Activated B cell treated with CpG ODN at 0.5 μM for 24 hours (primary cell): ENCODE measurements at places on chromosomes 1 and 21.

GRCh38 chr1:1610796-1611195 is 4.5 kb upstream of the MIB2 start:
- DNase-seq = no peak

GRCh38 chr1:84272401-84272800 is 29.1 kb upstream of the SAMD13 start:
- DNase-seq = no peak

- DNase-seq = no peak
Measured at GRCh38 chr1:220448217-220448616, 79.7 kb upstream of the MARK1 start.

DNA sequence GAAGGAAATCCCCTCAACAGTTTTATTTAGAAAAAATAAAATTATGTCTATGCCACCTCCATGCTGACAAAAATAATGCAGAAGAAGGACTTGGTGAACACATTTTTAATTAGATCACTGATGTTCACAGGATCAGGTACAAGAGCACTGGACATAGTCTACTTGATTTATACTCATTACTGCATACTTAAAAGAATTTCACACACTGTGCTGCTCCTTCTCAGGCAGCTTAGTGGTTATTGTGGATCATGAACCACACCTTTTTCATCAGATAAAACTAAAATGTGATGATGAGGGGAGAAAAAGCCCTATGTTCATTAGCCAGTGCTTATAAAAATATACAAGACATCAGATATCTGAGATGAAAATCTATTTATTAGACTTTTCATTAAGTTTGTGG is 103.3 kb upstream of the DPH5 start:
- no peak for DNase-seq

GRCh38 chr1:205458777-205459566 is 3.1 kb upstream of the BLACAT1 start:
- no peak for DNase-seq

GRCh38 chr1:109025694-109026093 is 16.2 kb downstream of the WDR47 start:
- no peak for DNase-seq

DNA sequence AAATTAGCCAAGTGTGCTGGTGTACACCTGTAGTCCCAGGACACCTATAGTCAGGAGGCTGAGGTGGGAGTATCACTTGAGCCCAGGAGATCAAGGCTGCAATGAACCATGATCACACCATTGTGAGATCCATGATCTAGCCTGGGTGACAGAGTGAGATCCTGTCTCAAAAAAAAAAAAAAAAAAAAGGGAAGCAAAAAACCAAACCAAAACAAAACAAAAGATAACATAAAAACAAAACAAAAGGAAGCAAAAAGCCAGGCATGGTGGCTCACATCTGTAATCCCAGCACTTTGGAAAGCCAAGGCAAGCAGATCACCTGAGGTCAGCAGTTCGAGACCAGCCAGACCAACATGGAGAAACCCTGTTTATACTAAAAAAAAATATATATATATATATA is 9.4 kb upstream of the AKR1A1 start:
- DNase-seq = no peak

DNA sequence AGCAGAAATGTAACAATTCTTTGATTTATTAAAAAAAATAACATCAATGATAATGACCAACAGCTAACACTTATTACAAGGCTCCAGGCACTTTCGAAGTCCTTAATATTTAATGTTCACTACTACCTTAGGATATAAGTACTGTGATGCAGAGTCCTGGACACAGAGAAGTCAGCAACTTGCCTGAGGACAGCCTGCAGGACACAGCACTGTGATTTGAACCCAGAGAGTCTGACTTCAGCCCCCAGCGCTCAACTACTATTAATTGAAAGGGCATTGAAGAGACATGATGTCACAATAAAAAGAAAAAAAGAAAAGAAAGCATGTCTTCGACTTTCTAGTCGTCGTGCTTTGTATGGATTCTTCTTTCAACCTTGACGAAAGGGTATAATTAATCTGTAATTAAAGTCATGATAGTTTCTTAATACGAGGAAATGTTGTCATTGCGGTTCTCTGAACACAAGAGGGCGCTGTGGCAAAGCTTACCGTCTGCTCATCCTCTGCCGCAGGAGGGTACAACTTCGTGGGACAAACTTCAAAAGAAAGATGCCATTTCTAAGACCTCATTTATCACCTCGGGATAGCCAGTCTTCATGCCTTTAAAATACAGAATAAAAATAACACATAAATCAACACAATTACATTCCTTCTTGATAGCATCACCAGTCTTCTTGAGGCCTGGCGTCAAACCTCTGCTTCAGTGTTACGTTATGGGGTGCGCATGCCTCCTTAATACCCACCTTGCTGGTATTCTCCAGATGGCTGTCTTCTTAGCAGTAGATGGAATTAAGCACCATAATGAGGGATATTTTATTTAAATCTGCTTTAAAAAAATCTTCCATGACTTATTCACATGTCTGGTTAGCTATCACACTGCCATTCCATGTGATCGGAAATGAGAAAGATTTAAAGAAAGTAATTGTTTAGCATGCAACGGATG is 240.1 kb downstream of the DISC1 start:
- no peak for DNase-seq

- DNase-seq = no peak
Measured at GRCh38 chr21:38520511-38520910, 22.2 kb upstream of the ERG start.

GRCh38 chr1:182752077-182752988 is 37.2 kb upstream of the NPL start:
- DNase-seq = no peak

DNA sequence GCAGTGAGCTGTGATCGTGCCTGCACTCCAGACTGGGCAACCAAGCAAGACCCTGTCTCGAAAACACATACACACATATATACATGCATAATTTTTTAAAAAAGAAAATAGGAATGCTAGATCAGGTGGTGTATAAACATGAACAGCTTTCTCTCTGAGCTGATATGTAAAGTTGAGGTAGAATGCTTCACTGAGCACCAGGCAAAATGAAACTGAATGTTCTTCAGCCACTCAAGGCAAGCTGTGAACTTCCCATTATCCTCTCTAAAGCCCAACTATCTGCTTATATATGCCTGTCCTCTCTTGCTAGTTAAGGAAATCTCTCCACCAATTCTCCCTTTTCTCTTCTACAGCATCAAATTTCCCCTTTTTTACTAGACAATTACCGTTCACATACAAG is 93.0 kb downstream of the NUF2 start:
- DNase-seq = no peak

GRCh38 chr1:16718908-16719533 is 21.3 kb upstream of the RNU1-4 start:
- no peak for DNase-seq

- DNase-seq = no peak
Measured at GRCh38 chr1:51433269-51433971, 85.6 kb downstream of the EPS15 start.

DNA sequence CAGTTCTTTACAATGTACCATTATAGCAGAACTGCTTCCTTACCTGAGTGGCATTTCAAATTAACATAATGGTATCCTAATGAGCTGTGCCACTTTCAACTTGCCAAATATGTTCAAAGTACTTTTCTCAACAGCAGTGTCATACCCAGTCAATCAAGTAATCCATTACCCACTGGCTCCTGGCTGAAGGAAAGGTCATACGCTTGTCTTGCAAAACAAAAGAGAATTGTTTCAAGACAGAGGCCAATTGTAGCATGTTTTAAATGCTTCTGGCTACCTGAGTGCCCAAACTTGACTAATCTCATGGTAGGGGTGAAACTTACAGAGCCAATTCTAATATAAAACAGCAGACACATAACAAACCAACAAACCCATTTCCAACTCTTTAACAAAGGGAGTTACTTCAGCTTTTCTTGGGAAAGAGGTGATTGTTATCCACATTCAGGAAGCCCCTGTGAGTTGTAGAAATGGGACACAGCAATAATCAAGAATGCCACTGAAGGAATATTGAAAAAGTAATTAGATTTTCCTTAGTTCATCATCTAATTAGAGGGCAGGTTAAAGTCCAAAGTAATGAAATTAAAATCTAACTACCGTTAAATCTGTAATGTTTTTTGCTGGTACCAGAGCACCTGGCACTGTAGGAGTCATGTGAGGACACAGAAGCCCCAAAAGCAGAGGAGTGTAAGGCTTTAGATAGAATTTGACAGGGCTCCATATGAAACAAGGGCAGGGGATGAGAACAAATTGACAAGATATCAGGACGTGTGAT is 241.9 kb downstream of the RWDD3 start:
- DNase-seq = no peak

GRCh38 chr1:155108296-155108695 is 19.4 kb upstream of the EFNA1 start:
- no peak for DNase-seq

GRCh38 chr1:33872683-33873082 is 8.8 kb downstream of the HMGB4 start:
- DNase-seq = no peak

DNA sequence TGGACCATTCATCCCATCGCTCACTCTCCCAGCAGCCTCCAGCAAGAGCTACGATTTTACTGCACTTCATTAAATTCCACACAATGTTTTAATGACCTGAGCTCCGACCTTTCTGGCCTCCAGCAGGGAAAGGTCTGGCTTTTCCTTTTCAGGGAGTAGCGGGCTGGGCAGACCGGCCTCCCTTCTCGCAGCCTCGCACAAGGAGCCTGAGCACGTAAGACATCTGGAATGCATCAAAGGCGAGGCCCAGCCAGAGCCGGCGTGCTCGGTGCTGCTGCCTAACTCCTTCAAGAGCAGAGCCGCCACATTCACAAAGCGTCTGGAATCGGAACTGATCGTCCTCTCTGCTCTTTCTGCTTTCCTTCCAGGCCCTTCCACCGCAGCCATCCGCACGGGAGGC is 32.5 kb upstream of the FHAD1 start:
- DNase-seq = no peak

DNA sequence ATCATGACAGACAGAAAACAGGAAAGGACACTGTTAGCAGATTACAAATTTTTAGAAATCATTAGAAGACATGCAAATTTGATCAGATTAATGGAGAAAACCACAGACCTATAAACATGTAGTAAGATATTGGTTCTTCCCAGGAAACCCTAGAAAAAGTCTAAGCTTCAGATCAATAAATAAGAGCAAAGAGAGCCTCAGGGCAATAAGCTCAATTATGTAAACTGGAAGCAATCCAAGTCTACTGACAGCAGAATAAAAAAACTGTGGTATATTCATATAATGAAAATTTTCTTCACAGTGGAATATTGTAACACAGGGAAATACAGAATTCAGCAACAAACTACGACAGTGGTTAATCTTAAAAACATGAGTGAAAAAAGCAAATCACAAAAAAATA is 36.3 kb downstream of the NRDC start:
- no peak for DNase-seq

GRCh38 chr21:31677047-31677446 is 17.6 kb downstream of the SOD1 start:
- no peak for DNase-seq

- DNase-seq = no peak
Measured at GRCh38 chr1:216119600-216119999, 303.6 kb downstream of the USH2A start.

- no peak for DNase-seq
Measured at GRCh38 chr1:162003061-162003829, 20.4 kb downstream of the OLFML2B start.

- no peak for DNase-seq
Measured at GRCh38 chr1:86140281-86140880, 16.2 kb downstream of the COL24A1 start.

GRCh38 chr1:54460861-54461387 is 54.7 kb upstream of the SSBP3 start:
- no peak for DNase-seq

- no peak for DNase-seq
Measured at GRCh38 chr21:42332557-42333317, 17.5 kb upstream of the TFF3 start.

DNA sequence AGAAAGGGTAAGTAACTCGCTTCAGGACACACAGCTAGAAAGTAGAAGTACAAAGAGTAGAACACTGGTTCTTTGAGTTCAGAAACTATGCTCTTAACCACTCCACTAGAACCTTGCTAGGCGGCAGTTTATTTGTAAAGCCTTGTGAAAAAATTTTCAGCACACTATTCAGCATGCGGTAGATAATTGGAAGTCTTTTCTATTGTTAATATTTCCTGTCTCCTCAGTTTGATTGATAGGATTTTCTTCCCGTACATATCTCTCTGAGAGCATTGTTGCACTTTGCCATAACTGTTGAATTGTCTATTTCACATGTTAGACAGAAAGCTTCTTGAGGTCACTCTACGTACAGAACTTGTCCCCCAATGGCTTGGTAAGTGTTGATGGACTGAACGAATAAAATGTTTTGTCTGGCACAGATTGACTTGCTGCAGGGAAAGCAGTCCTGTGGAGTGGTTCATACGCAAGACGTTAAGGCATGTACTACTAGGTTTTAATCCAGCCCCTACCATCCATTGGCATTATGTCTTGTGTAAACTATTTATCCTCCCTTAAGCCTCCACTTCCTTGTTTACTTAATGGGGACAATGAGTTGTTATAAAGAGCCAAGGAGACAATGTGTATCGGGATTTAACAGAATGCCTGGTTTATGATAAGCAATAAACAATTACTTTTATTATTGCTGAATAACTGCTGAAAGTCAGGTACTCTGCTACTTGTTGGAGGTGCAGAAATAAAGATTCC is 35.8 kb downstream of the C1orf21 start:
- DNase-seq = no peak

DNA sequence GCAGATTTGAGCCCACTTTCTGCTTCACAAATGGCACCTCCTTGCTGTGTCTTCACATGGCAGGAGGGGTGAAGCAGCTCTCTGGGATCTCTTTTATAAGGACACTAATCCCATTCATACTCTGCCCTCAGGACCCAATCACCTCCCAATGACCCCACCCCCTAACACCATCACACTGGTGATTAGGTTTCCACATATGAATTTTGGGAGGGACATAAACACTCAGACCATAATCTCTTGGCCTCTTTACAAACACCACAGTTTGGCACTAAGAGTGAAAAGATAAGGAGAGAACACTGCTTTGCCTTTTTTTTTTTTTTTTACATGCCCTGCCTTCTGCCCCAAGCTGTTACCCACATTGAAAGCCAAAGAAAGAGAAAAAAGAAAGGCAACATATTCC is 166.2 kb upstream of the NFIA start:
- no peak for DNase-seq

DNA sequence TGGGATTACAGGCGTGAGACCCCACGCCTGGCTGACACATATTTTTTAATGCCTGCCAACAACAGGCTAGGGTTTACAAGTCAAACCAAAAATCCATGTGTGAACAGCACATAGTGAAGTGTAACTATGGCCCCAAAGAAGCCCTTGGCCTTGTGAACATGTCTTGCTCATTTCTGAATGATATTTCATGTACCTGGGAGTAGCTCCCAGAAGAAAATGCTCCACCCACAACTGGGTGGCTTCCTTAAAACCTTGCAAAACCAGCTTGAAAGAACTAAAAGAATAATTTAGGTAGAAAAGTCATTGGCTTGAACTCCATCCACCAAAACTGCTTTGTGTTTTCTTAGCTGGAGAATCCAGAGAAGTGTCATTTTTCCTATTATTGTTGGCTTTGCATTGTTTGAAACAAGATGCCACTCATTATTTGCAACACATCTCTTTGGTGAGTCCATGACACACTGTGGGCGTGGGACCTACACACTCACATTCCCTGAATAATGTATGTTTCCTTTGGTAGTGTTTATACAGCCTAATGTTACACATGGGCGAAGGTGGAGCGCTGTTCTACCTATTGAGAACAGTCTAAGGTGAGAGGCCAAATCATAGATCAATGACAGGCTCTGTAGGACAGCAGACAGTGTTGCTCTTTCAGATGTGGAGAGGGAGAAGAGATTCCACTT is 28.5 kb upstream of the SDE2 start:
- no peak for DNase-seq

- no peak for DNase-seq
Measured at GRCh38 chr21:38267136-38267755, 10.5 kb downstream of the KCNJ15 start.
